Calu3 (cell line): ENCODE measurements at places on chromosomes 7 and 10.

- no peak for DNase-seq
Measured at GRCh38 chr7:124113045-124113444, 80.2 kb upstream of the TMEM229A start.

- DNase-seq = no peak
Measured at GRCh38 chr10:96507044-96507443, 6.7 kb downstream of the TLL2 start.

DNA sequence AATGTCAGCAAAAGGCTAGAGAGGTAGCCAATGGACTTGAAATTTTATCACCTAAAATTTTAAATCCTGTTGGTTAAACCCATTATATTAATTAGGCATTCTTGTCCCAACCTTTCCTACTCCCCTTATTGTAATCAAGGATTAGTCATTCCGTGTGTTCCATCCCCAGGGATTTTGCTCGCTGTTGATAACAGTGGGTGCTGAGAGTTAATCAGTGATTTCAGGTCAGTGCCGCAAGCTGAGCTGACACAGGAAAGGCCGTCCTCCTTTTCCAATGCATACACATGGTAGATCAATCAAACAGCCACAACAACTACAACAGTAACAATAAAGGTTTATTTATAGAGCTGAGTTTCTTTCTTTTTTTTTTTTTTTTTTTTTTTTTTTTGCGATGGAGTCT, 271.4 kb downstream of the ACTR3B start:
- DNase-seq = no peak

- no peak for DNase-seq
Measured at GRCh38 chr7:2873146-2873545, 29.0 kb upstream of the GNA12 start.

DNA sequence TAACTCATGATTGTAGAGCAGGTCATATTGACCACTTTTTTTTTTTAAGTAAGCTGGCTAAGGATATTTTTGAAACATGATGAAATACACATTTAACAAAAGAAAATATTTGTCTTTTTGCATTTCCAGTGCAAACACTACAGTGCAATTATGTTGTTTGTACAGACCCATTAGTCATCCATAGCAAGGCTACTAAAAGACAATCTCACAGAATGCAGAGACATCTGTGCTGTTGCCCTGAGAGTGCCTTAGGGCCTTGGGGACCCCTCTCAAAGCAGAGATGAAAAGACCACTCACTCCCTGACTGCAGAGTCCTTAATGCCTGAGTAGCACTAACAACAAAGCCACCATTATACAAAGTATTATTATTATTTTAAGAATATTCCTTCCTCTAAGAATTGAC, 104.5 kb downstream of the NRCAM start:
- DNase-seq = no peak

- no peak for DNase-seq
Measured at GRCh38 chr10:130618647-130619046, 482.5 kb downstream of the GLRX3 start.

DNA sequence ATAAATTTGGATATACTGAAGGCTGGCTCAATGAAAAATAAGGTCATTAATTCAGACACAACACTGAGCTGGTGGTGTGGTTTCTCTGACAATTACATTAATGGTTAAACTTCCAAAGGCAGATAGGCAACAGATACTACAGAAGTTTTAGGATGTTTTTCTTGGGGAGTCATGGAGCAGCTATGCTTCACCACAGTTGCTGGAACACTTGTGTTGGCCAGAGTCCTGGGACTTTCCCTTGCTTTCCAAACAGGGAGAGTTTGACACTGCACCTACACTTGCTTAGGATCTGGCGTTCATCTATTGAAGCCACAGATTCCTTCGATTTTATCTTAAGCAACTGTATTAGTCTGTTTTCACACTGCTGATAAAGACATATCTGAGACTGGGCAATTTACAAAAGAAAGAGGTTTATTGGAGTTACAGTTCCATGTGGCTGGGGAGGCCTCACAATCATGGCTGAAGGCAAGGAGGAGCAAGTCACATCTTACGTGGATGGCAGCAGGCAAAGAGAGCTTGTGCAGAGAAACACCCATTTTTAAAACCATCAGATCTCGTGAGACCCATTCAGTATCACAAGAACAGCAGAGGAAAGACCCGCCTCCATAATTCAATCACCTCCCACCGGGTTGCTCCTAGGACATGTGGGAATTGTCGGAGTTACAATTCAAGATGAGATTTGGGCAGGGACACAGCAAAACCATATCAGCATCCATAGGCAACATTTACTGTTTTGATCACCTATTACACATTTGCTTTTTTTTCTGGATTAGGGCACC, 27.8 kb upstream of the TMEM178B start:
- no peak for DNase-seq

- DNase-seq = no peak
Measured at GRCh38 chr10:43453266-43453831, 16.4 kb downstream of the ZNF487 start.

- no peak for DNase-seq
Measured at GRCh38 chr10:7561985-7562384, 104.8 kb downstream of the ITIH5 start.

DNA sequence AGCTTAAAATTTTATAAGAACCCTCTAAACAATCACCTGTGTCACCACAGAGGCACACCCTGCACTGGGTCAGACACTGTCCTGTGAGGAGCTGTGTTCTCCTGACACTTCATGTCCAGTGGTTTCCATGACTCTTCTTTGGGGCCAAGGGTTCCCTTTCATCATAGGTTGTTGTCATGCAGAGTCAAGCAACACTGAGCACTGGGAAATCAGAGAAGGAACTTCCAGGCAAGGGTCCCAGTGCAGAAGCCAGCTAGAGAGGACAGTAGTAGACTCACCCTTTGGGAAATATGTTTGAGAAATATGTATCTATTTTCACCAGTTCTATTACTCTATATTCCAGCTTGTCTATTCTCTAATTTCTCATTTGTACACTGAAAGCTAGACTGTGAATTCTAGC, 56.4 kb upstream of the PRSS58 start:
- DNase-seq = no peak

DNA sequence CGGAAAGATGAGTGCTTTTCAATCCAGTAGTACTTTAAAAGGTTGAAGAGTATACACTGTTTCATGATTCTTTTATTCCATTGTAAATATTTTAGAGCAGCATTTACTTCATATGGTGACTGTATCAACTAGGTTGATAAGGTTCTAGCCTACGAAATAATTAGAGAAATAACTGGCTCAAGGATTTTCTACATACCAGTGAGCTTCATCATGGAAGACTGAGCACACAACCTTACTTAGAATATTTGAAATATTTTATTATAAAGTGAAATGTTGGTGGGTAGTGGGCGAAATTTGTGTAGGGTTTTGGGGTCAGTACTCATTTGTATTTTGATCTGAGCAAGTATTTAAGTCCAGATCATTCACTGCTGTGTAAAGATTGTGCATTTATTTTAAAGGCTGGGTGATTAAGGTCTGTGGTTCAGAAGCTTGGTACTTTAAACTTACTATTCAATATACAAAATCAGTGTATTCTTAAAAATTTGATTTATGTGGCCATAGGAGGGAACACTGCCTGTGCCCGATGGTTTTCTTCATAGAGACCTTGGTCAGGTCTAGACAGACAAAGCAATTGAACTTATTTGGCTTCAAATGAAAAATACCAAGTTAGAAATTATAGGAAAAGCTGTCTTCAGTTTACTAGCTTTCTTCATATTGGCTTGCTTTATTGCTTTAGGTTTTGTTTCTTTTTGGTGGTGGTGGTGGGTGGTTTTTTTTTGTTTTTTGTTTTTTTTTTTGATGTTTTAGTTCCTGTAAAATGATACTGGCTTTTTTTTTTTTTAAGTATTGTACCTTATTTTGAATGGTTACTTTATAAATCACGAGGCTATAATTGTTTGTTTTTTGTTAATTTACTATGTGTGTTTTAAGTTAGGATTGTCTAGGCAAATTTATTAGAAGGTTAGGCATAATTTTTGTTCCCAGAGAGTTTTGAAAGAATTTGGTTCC, 3.0 kb downstream of the KMT2E start:
- DNase-seq = no peak

GRCh38 chr10:129547608-129548007, 80.6 kb downstream of the MGMT start:
- DNase-seq = no peak

GRCh38 chr7:41367967-41368882, 334.7 kb downstream of the INHBA start:
- no peak for DNase-seq

DNA sequence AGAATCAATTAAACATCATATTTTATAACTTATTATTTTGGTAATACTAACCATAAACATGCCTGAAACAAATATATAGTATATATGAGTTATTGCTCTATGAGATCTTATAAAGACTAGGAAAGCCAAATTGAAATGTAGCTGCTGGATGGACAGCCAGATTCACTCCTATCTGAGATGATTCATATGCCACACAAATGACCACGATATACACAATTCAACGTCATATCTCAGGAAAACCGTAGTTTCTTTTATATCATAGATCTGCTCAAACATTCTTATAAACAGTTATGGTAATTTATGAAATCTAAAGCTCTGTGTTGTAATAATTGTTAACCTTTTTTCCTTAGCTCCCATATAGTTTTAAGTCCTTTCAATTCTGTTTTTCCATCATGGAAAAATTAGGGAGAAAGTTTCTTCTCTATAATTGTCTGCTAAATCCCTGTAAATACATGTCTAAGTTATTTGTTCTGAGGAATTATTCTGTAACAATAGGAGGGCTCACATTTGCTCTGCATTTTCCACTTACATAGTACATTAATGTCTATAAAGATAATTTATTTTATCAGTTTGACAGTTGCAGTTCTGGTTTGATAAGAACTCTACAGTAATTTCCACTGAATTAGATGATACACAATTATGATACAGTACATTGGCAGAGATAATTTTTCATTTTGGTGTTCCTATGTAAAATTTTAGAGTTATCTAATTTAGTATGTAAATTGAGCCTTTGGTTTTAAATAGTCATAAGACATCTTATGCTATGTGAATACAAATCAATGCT, 42.7 kb downstream of the GNAT3 start:
- no peak for DNase-seq

DNA sequence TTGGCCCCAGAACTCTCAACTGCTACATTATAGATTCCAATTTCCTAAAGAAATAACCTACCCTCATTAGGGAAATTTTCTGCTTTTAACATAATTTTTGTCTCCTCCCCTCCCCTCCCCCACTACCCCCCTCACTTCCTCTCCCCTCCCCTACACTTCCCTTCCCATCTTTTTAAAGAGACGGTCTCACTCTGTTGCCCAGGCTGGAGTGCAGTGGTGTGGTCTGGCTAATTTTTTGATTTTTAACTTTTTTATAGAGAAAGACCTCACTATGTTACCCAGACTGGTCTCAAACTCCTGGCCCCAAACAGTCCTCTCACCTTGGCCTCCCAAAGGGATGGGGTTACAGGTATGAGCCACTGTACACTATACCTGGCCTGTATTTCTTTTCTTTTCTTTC, 30.5 kb upstream of the C1GALT1 start:
- DNase-seq = no peak

- peak; percentile 44 for DNase-seq
Measured at GRCh38 chr10:34789966-34790506, 25.1 kb downstream of the PARD3 start.

GRCh38 chr7:47405921-47406800, 175.8 kb downstream of the TNS3 start:
- DNase-seq = no peak

DNA sequence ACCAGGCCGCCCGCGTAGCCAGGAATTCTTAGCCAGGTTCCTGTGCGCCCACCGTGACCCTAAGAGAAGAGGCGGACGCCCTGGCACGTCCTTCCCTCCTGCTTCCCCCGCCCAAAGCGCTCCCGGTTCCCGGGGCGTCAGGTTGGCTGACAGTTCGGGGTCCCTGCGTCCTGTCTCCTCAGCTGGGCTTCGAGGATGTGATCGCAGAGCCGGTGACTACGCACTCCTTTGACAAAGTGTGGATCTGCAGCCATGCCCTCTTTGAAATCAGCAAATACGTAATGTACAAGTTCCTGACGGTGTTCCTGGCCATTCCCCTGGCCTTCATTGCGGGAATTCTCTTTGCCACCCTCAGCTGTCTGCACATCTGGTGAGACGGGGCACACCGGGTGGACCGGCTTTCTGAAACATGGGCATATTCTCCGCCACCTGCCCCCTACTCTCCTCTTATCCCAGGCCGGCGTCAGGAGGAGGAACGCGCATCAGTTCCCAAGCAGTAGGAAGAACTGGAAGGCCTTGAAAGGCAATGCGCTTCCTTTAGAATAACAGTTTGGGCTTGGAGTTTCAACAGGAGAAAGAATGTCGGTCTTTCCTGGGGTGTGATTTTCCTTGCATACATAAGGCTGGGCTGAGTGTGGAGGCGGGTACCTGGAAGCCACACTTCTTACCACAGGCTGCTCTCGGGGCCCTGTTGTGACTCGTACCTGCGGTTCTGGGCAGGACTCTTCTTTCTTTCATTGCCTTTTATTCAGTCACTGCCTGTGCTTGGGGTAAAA, 728 bp downstream of the CAV2 start:
- peak; percentile 39 for DNase-seq

DNA sequence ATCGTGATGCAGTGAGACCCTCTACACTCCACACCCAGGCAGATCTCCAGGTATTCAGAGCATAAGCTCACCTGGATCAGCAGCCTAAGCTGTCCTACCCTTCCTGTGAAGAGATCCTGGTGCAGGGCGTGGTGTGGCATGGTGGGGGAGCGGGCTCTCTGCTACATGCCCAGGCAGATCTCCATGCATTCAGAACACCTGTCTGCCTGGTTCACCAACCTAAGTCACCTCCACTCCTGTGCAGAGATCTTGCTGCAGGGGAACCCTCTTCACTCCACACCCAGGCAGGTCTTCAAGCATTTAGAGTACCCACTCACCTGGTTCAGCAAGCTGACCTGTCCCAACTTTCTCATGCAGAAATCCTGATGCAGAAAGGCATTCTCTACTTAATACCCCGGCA, 394.4 kb upstream of the SEMA3A start:
- no peak for DNase-seq

GRCh38 chr10:59876695-59877094, 29.7 kb downstream of the CCDC6 start:
- DNase-seq = no peak

- no peak for DNase-seq
Measured at GRCh38 chr7:8564281-8564680, 130.9 kb downstream of the NXPH1 start.

DNA sequence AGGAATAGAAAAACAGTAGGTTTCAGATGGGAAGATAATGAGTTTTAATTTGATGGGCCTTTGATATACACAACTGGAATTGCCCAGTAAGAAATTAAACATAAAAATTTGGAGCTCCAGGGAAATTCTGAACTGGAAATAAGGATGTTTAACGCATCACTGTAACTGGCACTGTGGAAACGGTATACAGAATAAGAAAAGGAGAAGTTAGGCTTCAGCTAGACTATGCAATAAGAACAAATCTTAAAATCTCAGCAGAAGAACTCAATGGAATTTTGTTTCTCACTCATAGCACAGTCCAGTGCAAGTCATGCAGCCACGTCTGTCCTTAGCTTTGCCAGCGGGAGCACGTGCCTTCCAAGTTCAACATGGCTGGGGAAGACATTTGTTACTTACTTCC, 52.9 kb upstream of the FGL2 start:
- DNase-seq = no peak
